ENCODE measurements at places on chromosomes 11 and 22.

DNA sequence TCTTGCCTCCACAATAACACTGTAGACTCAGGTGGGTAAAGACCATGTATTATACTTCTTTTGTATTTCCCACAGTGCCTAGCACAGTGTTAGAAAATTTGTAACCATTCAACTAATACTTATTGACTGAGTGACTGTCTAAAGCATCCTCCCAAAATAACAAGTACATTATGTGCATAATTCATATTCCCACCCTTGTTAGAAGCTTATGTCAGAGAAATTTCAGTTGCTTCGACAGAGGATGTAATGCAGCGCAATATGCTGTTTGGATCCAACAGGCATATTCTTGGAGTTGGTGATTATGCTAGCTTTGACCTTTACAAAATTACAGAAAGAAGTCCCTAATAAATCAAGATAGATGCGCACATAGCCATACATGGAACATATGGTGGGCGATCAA lies 53.0 kb downstream of the AMBRA1 start:
- DNase-seq = no peak

GRCh38 chr11:20114588-20114987 lies 45.7 kb downstream of the DBX1 start:
- DNase-seq = no peak

DNA sequence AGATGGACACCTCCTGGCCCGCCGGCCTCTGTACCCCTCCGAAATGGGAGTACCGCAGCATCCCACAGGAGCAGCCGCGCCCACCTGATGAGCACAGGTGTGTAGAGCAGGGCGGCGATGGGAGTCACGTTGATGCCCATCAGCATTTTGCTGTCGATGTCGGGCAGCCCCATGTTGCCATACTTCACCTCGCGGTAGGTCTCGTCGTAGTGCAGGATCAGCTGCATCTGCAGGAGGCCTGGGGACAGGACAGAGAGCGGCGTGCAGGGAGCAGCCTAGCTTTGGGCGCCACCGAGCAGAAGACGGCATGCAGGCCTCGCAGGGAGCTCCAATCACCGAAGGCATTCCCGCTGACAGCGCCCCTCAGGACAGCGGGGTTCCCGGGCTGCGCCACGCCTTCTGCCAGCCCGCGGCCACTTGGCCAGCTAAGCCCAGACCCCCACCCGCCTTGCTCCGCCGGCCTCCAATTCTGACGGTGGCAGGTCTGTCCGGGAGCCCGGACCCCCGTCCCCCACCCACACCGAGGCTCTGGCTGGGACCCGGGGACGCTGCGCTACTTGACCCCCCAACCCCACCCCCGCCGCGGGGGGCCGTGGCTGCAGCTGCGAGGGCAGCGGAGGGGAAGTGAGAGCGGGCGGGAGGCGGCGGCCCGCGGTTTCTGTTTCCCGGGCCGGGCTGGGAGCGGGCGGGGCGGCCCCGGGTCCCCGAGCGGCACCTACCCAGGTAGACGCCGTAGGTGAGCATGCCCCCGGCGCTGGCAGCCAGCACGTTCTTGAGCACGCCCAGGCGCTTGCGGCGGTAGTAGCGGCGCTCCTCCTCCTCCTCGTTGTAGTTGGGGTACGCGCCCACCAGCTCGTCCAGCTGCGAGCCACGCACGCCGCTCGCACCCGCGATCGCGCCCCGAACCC lies 705 bp downstream of the UNC93B1 start:
- no peak for DNase-seq

DNA sequence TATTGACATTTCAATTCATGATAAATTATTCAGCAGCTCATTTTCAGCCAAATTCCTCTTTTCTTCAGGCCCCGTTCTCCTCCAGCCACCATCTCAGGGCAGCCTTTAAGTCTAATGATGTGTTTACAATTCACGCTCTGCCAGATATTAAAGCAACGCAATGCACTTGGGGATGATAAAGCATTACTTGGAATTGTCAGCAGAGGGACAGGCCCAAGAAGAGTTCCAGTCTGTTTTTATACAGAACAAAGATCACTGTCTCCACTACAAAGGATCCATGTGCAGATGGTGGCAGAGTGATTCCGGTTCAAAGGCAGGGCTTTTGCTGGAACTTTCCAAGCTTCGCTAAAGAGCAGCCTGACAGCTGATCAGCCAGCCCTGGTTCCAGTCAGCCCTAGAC lies 13.6 kb upstream of the GALNT18 start:
- DNase-seq = no peak

GRCh38 chr11:88644724-88645123 lies 307.2 kb upstream of the CTSC start:
- no peak for DNase-seq

GRCh38 chr11:63813563-63814382 lies 517 bp downstream of the SPINDOC start:
- DNase-seq = peak; percentile 56

Measured in KBM-7 (cell line).